Brain microvascular endothelial cell (primary cell): ENCODE measurements at places on chromosomes 5 and 9.

- DNase-seq, result no peak
These were observed 2.5 kb upstream of the PRKACG start for GRCh38 chr9:69016191-69017096.

GRCh38 chr9:93531374-93531773 is 45.0 kb upstream of the PHF2 start:
- DNase-seq, result no peak

- no peak for DNase-seq
These were observed 257.6 kb upstream of the ZNF608 start for GRCh38 chr5:125004009-125004408.

DNA sequence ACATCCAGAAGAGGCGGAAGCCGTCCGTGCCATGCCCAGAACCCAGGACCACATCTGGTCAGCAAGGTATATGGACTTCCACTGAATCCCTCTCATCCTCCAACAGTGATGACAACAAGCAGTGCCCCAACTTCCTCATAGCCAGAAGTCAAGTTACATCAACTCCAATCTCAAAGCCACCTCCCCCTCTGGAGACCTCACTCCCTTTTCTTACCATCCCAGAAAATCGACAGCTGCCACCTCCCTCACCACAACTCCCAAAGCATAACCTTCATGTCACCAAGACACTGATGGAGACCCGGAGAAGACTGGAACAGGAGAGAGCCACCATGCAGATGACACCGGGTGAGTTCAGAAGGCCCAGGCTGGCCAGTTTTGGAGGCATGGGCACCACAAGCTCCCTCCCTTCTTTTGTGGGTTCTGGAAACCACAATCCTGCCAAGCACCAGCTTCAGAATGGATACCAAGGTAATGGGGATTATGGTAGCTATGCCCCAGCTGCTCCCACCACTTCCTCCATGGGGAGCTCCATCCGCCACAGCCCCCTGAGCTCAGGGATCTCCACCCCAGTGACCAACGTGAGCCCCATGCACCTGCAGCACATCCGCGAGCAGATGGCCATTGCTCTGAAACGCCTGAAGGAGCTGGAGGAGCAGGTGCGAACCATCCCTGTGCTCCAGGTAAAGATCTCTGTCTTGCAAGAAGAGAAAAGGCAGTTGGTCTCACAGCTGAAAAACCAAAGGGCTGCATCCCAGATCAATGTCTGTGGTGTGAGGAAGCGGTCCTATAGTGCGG is 130.3 kb upstream of the DMRT1 start:
- DNase-seq, result no peak

DNA sequence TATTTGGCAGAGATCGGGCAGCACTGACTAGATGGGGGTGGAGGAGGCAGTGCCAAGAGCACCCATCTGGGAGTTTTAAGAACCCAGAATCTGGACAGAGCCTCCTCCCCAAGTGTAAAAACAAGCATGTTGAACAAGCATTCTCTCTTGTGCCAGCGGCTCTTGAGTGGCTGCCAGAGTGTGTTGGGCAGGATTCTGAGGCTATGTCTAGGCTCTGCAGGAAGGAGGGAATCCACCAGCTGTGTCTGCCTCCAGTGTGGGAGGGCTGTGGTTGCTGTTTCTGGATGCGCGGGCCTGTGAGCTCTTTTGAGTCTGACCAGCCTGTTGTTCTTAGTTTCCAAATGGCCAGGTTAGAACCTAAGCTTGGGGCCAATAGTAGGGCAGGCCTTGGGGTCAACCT is 39.8 kb downstream of the HMCN2 start:
- no peak for DNase-seq

GRCh38 chr9:37575921-37576721 is at the start of gene FBXO10:
FBXO10 (minus strand) TSS chr9:37576380; CDS start chr9:37541768, 34,612 bp downstream.
- DNase-seq, result peak; percentile 47

DNA sequence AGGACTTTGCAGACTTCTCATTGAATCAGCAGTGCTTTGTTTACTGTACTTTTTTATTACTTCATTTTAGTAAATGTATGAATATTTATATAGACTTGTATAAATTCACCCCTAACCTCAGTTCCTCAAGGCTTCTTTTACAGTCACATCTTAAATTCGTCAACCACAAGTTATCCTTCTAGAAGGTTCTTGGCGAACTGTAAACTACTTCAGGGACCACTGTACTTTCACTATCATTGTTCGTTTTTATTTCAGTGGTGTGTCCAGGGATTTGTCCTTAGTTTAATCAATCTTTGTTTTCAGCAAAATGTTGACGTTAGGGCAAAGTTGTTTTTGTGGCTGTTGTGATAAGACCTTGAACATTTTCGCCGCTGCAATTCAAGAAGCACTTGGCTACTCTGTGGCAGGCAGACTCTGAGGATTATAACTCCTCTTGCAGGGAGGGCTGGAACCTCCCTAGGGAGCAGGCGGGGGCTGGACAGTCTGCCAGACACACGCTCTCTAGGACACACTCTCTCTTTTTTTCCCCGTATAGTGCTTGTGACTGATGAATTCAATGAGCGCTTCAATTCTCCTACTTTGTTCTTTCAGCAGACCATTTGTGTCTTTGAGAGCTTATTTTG is 252.8 kb downstream of the FBXL7 start:
- peak; percentile 61 for DNase-seq

DNA sequence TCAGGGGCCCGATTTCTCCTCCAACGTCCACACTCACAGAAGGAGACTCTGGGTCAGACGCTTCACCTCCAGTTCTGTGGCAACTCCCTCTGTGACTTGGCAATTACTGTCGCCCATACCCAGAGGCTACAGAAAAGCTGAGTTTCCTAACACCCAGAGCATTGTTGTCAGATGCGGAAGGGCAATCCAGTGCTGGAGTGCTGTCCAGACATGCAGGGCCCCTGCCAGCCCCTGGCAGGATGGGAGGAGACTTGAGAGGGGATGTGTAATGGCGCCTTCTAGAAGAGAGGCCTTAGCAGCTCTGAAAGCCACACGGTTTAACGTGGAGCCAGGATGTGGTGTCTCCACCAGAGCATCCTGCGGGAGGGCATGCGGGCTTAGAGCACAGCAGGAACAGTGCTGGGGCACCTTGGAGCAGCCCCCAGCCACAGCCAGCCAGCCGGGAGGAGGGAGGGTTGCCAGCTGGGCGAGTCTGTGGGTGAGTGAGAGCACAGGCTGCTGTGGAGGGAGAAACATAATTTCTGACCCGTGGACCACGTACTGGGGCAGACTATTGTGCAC is 139.4 kb upstream of the IRX1 start:
- no peak for DNase-seq
